ENCODE measurements at places on chromosomes 6 and 20. TPM values are rescaled to one million over a fixed set of nuclear protein-coding genes. Genes with fewer than 3 reads are reported as not detected.

- H3K27me3 ChIP-seq: no peaks in the 10 kb centered on the region
- H3K4me1 ChIP-seq: no peaks in the 10 kb centered on the region
- H3K27ac ChIP-seq: no peak overlapping the region
- H3K36me3 ChIP-seq: no peaks in the 10 kb centered on the region
These were observed 277.7 kb upstream of the ECI2 start for GRCh38 chr6:4413073-4413472.

The ACSS1 gene
- total RNA-seq: 48.0 TPM

The PAK5 gene
- total RNA-seq: 0.33 TPM

The CCDC170 gene
- 4.5 TPM for total RNA-seq

GRCh38 chr20:15319439-15319838, 982.0 kb upstream of the FLRT3 start:
- H3K27ac ChIP-seq: no peak overlapping the region
- H3K4me1 ChIP-seq: peaks cover 4% of the 10 kb centered on the region
- no peak for DNase-seq
- H3K4me3 ChIP-seq: no peak overlapping the region
- no peaks in the 10 kb centered on the region for H3K36me3 ChIP-seq
- H3K27me3 ChIP-seq: no peaks in the 10 kb centered on the region

The ARMH2 gene
- total RNA-seq: not detected

DNA sequence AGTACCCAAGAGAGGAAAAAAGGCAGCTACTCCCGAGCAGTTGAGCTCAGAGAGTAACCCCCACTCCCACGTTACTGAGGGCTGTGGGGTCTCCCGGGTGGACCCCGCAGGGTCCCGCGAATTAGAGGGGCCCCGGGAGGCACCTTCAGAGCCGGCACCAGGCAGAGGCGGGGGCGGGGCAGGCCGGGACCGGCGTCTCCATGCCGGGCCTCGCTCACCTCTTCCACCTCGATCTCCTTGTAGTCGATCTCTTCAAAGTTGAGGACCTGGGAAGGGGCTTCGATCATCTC, 381 bp downstream of the MAP3K7 start:
- no peaks in the 10 kb centered on the region for H3K36me3 ChIP-seq
- no peak for DNase-seq

DNA sequence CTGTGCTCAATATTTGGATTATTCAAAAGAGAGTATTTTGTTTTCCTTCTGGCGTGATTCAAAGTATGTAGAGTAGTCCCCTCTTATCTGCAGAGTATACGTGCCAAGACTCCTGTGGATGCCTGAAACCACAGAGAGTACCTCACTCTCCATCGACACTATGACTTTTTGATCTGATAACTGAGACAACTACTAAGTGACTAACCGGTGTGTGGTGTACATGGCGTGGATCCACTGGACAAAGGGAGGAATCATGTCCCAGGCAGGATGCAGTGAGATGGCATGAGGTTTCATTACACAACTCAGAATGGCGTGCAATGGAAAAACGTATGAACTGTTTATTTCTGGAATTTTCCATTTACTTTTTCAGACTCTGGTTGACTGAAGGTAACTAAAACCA, 112.2 kb upstream of the PDE7B start:
- H3K27ac ChIP-seq: no peak overlapping the region
- no peak for DNase-seq
- H3K27me3 ChIP-seq: no peaks in the 10 kb centered on the region
- no peaks in the 10 kb centered on the region for H3K4me1 ChIP-seq
- H3K36me3 ChIP-seq: no peaks in the 10 kb centered on the region
- H3K4me3 ChIP-seq: no peak overlapping the region

The FAM209B gene
- 0.56 TPM for total RNA-seq

Data from thyroid gland (tissue), 4 donors.